Choroid plexus epithelial cell (primary cell): ENCODE measurements at places on chromosomes 5 and 9.

GRCh38 chr9:33414268-33414667 lies 11.9 kb upstream of the AQP7 start:
- DNase-seq = no peak

DNA sequence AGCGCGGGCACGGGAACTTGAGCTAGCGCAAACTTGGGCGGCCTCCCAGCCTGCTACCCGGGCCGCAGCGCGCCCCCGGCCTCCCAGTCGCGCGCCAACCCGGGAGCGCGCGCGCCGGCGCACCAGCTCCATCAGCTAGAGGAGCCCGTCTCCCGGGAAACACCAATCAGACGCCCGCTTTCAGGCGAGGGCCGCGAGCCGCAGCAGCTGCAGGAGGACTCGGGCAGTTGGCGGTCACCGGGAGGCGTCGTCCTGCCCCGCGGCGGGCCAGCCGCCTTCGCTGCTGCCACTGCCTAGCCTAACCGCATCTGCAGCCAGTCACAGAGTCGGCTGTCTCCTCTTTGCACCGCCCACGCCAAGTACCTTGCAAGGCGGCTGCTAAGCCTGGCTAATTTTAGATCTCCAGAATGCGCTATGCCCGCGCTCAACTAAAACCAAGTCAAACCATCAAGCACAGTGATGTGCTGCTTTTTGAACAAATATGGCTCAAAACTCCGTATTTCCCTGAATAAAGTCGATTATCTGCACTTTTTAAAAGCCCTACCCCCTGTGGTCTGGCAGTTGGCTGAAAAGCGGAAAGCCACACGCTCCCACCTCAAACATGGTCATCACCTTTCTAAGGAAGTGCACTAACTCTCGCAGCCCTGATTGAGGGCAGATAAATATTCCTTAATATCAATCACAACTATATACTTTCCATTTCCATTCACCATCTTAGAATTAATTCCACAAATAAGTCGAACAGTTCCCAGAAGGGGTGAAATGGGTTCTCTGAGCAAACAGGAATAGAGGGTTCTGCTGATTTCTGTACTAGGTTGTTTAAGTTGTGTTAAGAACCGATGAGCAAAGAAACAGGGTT lies 221.8 kb downstream of the MEF2C start:
- DNase-seq = peak; percentile 52

DNA sequence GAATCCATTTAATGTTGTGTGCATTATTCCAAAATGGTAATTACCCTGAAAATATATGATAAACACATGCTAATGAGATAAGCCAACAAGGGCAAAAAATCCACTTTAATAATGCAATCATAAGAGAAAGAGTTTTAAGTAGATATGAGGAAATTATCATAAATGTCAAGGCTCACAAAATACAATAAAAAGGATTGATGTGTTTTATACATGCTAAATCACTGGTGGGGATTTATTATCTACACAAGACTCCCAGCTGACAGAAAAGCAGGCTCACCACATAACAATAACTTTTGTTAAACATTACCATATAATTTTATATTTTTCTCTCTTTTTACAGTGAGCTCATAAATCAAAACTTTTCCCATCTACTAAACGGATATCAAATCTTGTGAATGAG lies 306.2 kb upstream of the GRAMD2B start:
- DNase-seq = no peak

- DNase-seq = peak; percentile 40
Observed at GRCh38 chr9:109956717-109957440, 176.9 kb downstream of the PALM2AKAP2 start.

GRCh38 chr9:82600536-82601292 lies 462.2 kb downstream of the RASEF start:
- DNase-seq = no peak

DNA sequence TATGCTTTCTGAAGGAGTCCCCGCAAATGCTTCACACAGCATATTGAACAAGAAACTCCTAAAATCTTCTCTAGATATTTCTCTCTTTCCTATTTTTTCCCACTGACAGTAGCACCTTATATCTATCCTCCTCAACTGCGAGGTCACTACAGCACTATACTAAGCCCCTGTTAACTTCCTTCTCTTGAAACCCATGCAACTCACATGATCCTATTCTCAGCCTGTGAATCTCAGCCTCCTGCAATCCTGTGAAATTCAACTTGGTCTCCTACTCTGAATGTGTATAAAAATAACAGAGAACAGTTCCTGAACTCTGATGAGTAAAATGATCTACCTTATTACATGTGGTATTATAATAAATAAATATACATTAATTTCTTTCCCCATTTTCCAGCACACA lies 6.1 kb upstream of the PLGRKT start:
- no peak for DNase-seq
